ENCODE measurements at places on chromosomes 3 and 15. TPM values are rescaled to one million over a fixed set of nuclear protein-coding genes. Genes with fewer than 3 reads are reported as not detected.

The PLSCR5 gene
- not detected for polyA plus RNA-seq

The DGKG gene
- 2.5 TPM for polyA plus RNA-seq

The MRPL3 gene
- 79.8 TPM for polyA plus RNA-seq

The GOLGA8S gene
- polyA plus RNA-seq: 0.75 TPM

The NMB gene
- polyA plus RNA-seq: 1.8 TPM

DNA sequence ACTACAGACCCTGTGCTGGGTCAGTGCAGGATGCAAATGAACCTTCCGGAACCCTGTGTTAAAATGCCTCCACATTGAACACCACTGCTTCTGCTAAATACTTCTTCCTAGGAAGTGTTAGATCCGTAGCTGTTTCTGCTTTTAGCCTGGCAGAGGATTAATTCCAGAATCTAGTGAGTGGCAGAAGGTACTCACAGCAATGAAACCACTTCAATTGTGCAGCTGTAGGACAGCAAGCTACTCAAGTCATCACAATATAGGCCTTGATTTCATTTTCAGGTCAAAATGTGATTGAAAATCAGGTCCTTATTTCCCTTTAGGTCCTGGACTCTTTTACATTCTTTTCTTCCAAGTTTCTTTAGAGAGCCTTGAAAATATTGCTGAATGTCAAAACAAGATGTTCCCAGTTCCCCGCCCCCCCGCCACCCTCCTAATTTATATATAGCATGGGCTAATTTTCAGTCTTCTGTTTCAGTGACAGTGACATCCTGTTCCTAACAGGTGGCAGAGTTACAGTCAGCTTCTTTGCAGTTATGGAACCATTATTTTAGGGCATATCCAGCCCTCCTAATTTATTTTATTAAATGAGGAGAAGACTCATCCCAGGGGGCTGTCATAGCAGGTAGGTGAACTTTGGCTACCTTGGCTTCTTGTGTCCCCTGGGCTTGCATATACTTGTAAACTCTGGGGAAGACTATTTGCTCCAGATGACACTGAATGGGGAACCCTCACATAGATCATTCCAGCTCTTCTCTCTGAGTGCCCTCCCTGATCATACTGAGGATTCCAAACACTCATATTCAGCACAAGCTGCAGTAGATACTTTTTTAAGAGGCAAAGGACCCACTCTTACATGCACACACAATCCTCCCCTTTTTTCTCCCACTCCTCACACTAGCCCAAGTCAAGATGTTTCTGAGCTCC lies 28.0 kb upstream of the ARNT2 start:
- no peak for DNase-seq

DNA sequence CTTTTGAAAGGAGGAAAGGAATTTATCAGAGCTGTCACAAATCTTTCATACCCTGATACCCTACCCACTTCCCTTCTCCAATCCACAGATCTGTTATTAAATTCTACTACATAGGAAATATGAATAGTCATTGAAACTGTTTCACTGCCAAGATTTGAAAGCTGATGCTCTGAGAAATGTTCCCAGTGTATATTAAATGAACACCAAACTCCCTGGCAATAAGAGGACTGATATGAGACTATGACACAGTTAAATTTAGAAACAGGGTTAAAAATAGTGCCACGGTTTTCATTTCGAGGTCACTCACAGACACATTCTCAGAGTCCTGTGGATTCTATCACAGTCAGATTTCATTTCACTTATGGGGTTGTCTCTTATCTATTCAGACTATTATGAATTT lies 27.2 kb upstream of the GBE1 start:
- DNase-seq: peak; percentile 9

DNA sequence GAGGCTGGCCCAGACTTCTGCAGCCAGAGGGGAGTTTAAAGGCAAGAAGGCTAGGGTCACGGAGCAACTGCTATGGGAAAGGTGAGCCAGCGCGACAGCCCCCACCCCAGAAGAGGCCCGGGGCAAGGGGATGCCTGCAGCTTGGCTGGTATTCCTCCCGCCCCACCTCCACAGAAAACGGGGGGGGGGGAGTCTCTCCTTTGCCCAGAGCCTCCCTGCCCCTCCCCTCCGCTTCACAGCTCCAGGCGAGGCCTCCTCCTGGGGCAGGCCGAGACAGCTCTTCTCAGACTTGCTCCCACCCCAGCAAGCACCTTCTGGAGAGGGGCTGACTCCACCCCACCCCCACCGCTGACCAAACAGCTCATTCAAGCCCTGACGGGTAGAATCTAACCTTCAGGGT lies 13.4 kb downstream of the ANP32A start:
- no peak for DNase-seq

DNA sequence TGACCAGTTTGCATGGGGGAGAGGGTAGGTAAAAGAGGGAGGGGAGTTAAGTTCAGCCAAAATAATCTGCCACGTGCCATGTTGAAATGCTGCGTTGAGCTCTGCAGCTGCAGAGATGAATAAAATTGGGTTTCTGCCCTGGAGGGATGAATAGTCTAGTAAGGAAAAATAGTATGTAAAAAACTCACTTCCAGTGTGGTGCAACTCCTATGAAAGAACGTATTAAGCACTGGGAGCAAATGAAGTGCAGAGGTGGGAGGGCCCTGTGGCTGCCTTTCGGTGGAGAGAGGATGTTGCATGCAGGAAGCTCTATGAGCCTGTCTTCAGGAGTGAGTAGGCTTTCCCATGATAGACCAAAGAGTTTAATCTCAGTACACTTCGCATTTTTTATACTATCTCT lies 8.6 kb downstream of the CEP63 start:
- DNase-seq: no peak

DNA sequence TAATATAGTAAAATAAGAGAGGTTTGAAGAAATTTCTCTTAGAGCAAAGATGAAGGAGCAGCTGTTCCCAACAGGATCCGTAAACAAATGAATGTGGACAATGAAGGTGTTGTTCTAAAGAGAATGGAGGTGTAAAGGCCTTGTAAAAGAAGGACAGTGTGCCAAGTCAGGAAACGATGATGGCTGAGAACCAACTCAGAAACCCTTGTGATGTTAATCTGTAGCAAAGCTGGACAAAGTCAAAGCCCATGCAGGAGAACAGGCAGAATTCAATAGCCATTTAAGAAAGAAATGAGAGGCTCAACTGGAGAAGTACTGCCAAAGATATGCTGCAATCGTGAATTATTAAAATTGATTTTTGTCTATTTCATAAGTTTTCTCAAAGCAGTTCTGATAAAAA lies 192.2 kb downstream of the MBNL1 start:
- no peak for DNase-seq

- DNase-seq: no peak
Observed at GRCh38 chr3:53949541-53949940, 57.9 kb upstream of the SELENOK start.

- no peak for DNase-seq
Observed at GRCh38 chr15:68594533-68595259, 15.9 kb downstream of the CORO2B start.

DNA sequence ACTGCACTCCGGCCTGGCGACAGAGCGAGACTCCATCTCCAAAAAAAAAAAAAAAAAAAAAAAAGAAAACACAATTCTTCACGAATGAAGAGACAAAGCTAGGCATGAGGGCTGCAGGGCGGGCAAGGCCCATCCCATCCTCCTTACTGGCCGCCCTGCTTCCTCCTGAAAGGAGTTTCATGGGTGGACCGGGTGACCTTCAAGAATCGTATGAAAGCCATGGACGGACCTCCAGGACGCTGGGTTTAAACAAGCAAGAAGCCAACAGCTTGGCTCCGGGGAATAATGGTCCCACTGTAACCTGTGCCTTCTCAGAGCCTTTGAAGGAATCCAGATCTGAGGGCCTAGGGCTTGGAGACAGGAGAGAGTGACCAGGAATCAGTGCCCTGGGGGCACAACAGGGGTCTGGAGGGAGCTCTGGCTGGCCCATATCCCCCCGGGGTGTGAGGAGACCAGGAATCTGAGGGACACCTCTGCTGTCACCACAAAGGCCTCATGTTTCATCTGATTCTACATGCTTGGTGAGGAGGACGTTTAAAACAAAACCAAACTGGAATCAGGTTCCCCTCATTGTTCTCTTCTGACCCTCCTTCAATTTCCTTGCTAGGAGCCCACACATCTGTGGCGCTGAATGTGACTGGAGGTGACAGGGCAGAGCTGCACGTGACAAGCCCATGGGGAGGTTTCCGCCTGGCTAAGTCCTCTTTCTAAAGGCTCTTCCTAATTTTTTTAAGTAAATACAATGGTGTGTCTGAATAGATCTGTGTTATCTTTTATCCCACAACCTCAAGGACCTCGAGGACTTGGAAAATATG lies 46.1 kb downstream of the WHAMM start:
- DNase-seq: no peak

- DNase-seq: no peak
Observed at GRCh38 chr3:1404270-1404962, 311.6 kb downstream of the CNTN6 start.

DNA sequence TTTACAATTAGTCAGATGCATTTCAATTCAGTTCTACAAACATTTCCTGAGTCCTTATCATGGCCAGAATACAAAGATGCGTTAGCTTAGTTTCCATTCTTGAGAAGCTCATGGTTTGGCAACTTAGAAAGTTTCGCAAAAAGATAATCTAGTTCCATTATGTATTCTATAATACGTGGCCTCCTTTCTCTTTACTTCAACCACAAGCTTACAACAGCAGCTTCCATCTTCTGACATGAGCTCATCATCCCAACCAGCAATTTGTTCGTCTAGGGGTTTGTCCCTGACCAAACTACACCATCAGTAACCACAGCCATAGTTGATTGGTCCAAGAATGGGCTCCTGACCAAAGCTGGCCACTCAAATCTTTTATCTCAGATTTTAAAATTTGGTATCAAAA lies 267.6 kb upstream of the TBC1D5 start:
- DNase-seq: no peak

DNA sequence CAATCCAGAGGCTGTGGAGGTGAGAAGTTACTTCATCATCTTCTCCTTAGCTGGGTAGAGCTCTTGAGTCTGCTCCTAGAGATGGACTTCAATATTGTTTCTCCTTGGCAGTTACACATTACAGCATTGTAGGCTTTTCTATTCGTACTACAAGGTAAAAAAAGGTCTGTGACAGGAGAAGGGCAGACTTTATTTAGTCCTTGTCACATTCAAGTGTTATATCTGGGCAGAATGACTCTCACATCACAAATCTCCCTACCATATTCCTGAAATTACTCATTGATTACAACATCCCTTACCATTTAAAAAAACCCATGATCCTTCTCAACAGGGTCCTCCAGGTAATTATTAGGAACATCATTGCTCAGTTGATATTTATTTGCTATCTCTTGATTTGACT lies 75.0 kb downstream of the AGBL1 start:
- no peak for DNase-seq

DNA sequence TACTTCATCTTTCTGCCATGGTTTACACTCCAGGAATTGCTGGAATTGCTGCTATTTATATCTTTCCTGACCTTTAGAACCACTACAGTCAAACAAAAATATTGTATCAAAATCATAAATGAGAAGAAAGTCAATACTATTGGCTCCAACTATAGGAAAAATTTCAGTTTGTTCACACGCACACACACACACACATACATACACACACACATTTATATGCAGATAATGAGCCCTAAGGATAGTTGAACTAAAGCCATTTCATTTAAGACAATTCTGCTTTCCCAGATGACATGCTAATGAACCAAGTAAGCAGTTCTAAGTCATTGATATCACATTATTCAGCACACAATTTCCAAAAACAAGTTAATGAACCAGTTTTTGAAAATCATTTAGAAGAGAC lies 627.3 kb downstream of the PLOD2 start:
- DNase-seq: no peak

DNA sequence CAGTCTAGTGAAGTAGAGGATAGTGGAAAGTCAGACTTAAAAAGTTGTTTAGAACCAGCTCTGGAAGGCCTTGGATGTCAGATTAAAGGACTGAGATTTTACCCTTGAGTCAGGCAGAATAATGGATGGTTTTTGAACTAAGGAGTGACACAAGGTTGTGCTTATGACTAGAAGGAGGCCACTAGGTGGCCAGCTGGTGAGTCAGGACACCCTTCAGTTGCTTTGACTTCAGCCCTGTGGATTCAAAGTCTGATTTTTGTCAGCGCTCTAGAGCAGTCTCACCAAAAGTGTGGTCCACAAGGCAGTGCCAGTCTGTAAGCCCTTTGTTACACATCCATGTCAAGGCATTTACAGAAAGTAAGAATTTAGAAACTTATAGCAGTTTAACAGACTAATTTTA lies 3.8 kb upstream of the GABPB1 start:
- peak; percentile 6 for DNase-seq
